Hippocampal formation (tissue), 2 donors: ENCODE measurements at places on chromosomes 7 and 10.

DNA sequence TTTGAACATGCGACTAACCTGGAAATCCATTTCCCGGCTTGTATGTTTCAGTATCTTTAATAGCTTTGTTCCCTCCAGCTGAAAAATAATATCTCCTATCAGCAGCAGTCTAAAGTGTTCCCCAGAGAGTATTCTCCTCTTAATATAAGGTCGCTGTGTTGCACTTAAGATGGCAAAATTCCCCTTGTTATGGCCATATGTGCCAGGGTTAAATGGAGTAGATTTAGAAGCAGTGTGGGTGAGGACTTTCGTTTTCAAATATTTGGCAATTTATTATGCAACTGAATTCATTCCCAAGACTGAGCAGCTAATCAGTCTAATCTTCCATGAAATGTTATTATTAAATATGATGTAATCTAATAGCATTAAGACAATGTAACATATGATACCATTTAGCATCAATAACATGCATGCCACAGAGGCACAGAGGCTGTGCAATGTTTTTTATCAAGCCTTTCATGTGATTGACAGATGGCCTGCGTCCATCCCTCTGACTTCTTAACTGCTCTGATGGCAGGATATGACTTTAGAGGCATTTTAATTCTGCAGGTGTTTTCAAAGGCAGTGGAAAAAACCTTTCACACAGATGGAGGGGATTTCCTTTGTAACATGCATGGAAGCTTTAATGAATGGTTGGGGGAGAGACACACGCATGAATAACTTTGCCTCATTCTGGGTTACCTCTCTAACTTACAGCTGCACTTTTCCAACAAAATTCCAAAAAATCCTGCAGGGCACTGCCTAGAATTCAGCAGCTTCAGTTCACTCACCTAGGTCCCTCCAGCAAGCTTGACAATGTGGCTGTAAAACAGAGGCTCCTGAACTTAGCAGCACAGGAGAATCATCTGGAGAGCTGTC, 55.1 kb upstream of the ZPBP start:
- DNase-seq = no peak

GRCh38 chr7:89845952-89846351, 308.3 kb upstream of the STEAP1 start:
- no peak for DNase-seq

DNA sequence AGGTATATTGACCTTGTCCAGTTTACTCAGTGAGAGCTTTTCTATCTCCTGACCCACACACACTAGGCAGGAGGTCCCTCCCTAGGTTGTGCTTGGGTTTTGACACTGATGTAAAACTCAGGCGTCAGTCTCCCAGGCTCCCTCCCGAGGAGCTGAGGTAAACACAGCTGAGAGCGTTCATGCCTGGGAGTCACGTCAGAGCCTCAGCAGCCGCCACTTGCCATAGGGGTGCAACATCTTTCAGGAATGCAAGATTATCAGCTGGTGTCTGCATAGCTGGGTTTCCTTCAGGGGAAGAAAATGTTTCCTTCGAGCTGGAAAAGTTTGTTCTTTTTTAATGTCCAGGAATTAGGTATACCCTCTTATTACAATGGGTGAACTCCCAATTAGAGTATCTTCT, 70.6 kb downstream of the FGFR2 start:
- no peak for DNase-seq

GRCh38 chr7:25260862-25261494, 32.7 kb upstream of the NPVF start:
- no peak for DNase-seq

DNA sequence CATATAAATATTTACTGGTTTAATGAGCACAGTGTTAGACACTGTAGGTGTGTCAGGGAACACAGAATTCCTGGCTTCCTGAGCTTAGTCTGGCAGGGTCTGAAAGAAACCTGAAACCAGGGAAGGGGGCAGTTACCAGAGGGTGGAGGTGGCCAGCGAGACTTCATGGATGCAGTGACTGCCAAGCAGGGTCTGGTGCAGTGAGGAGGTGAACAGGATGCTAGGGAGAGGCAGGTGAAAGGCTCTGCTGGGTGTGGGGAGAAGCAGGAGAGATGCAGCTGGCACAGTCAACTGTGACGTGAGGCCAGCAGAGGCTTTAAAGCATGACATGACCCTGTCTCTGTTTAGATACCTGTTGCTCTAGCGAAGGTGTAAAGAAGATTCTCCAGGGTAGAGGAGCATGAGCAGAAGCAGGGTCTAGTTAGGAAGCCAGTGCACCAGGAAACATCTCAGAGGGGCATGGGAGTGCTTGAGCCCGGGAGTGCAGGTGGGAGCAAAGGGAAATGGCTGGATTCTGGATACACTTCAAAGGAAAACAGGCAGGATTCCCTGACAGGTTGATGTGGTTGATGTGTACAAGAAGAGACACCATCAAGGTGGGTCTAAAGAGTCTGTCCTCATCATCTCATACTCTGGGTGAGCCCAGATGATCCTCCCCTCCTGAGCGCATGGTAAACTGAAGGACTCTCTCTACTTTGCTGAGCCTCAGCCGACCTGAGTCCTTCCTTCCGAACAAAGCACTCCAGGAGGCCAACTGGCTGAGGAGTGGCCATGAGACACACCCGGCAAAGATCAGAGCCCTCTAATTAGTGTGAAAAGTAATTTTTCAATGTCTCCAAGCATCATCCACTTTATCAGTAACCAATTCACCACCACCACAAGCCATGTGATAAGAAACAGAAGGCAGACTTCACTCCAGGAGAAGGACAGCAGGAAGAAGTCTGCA, 186.8 kb downstream of the COBL start:
- no peak for DNase-seq

- DNase-seq = no peak
Observed at GRCh38 chr7:128914566-128915151, 4.2 kb upstream of the KCP start.

DNA sequence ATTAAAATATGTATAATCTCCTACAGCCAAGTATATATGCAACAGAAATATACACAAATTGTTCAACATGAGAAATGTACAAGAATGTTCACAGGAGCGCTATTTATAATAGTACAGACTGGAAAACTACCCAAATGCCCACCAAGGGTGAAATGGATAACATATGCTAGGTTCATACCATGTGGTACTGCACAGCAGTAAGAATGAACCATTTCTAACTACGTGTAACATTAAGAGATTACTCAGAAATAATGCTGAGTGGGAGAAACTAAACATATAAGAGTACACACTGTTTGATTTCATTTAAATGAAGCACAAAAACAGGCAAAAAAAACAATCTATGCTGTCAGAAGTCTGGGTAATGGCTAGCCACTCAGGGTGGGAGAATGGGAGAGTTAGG, 45.8 kb downstream of the RNLS start:
- DNase-seq = no peak

- no peak for DNase-seq
Observed at GRCh38 chr7:50974240-50974639, 191.5 kb upstream of the GRB10 start.

DNA sequence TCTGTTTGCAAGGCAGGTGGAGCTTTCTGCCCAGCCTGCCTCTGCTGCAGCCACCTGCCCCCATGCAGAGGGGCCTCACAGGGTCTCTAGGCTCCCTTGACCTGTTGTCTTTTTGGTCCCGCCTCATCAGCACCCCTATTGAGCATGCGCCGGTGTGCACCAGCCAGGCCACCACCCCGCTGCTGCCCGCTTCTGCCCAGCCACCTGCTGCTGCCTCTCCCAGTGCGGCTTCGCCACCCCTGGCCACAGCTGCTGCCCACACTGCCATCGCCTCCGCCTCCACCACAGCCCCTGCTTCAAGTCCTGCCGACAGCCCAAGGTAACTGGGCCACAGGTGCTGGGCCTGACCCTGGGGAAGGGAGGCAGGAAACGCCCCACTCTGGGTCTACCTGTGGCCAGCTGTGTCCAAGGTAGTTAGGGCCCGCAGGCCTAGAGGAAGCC, 38.1 kb downstream of the LDB3 start:
- DNase-seq = no peak

DNA sequence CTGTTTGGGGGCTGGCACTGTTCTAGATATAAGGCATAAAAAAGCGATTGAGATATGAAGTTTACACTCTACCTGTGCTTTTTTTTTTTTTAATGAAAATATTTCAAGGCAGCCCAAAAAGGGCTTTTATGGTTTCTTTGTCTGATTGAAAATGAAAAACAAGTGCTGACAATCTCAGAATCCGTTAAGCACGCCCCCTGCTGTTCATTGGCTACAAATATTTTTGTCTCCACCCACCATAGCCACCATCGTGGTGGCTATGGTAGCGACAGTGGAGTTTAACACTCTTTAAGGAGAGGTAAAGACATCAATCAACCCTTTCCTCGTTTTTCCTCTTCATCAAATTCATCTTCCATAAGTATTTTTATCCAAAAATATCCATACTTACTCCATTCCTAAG, 94.2 kb downstream of the CD36 start:
- no peak for DNase-seq

DNA sequence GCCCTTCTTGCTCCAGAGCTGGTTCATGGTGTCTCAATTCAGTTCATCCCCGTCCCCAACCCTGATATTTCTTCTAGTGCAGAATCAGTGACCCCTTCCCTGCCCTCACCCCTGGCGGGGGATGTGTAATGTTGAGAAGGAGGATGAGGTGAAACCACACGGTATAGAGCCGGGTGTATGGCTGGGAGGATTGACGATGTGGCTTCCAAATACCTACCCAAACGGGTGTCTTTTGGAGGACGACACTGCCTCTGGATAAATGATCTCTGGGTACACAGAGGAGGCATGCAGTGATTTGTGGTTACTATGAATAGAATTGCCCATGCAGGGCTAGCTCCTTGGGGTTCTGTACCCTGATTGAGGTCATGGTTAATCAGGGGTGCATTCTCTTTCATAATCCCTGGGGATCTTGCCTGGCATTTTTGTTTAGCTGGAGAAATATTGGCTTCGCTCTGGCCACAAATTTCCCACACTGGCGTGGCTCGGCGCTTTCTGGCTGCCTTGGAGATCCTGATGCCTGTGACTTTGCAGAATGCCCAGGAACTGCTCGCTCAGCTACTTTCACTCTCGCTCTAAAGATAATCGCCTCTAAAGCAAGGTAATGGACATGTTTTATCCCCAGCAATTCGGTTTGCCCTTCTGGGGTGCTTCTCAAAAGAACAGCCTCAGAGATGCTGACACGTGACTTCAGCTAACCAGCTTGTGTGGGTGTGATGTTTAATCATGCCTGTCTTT, 89.2 kb downstream of the RBM20 start:
- DNase-seq = no peak
